Pancreas (tissue), 10 donors: ENCODE measurements at places on chromosomes 6 and 20. TPM values are rescaled to one million over a fixed set of nuclear protein-coding genes. Genes with fewer than 3 reads are reported as not detected.

Gene LRFN2
- total RNA-seq: 0.23 TPM

DNA sequence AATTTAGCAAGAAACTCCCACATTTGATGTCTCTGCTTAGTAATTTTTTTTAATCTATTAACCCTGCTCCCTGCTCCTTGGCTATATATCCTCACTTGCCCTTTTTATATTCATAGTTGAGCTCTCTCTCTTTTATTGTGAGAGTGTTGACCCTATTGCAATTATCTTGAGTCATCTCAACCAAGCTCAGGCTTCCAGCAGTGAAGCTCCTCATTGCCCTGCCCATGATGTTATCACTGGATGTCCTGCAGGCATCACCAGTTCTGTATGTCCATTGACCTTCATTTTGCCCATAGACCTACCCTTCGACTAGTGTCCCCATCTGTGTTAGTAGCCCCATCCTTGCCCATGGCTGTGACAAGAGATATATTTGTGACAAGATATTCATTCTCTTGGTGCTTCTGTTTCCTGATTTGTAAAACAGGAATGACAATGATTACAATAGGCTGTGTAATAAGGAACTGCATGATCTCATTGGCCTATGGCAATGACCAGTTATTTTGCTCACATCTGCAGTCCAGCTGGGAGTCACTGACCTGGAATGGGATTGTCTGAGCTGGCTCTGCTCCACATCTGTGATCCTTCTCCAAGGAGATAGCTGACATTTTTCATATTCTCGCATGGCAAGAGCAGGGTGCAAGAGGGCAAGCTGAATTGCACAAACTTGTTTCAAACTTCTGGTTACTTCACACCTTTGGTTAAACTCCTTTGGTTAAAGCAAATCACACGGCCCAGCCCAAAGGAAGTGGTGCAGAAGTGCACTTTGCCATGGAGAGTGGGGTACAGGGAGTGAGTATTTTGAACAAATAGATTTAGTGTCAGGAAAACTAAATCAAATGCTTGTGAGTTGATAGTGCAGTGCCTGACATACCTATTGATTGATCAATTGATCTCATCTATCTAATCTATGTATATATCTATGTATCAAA, 47.7 kb upstream of the CST5 start:
- DNase-seq: no peak
- H3K36me3 ChIP-seq: no peaks in the 10 kb centered on the region
- H3K27me3 ChIP-seq: no peaks in the 10 kb centered on the region

Gene GSTA3
- not detected for total RNA-seq

DNA sequence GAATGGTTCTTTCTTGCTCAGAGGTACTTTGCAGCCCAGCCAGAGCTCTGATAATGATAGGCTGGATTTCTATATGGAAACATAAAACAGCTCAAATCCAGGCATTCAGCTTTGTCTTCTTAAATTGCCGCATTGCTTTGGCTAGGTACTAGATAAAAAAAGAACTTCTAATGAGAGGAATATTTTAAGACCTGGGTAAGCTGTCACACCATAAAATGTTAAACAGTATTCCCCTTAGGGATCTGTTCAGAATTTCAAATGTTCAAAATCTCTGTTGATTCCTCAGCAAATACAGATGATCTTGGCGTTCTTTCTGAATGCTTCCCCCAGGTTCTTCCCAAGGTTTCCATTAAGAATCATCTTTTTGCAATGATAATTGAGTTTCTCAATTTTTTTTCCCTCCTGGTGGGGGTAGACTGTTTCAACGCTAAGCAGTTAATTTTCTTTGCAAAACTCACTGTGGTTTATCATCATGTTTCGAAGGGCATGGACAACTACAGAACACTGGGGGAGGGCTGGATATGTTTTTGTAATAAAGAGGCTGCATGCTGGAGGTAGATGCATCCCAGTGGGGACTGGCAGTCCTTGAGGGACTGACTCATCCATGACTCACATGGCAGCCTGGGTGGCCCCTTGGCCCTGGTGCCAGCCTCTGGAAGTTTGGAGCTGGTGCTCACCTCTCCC, 31.0 kb downstream of the TIAM2 start:
- peaks cover 2% of the 10 kb centered on the region for H3K4me1 ChIP-seq
- no peaks in the 10 kb centered on the region for H3K27me3 ChIP-seq
- no peak overlapping the region for H3K4me3 ChIP-seq
- no peak overlapping the region for H3K27ac ChIP-seq
- DNase-seq: no peak

Gene SPTLC3
- total RNA-seq: 6.6 TPM

Gene B3GALT4
- total RNA-seq: 5.4 TPM

Gene PTK6
- total RNA-seq: 0.61 TPM

DNA sequence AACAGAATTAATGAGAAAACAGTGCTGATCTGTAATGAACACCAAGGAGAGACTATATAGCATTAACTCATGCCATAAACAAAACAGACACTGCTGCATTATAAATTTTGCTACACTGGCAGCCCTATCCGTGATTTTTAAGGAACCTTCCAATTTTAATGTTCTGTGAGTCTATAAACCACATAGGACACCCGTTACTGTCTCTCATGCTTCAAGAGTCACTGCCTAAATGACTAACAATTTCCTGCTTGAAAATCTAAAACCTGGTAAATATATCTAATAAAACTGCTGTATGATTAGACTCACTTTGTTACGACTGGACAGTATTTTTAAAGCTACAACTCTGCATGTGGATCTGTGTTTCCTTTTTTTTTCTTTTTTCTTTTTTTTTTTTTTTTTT, 8.7 kb downstream of the CHD6 start:
- no peak overlapping the region for H3K27ac ChIP-seq
- no peaks in the 10 kb centered on the region for H3K36me3 ChIP-seq
- peaks cover 11% of the 10 kb centered on the region for H3K4me1 ChIP-seq
- H3K4me3 ChIP-seq: no peak overlapping the region
- DNase-seq: no peak
- no peaks in the 10 kb centered on the region for H3K27me3 ChIP-seq

GRCh38 chr6:82006027-82006738, 241.4 kb downstream of the IBTK start:
- no peak overlapping the region for H3K4me3 ChIP-seq
- H3K4me1 ChIP-seq: no peaks in the 10 kb centered on the region
- H3K36me3 ChIP-seq: no peaks in the 10 kb centered on the region
- no peaks in the 10 kb centered on the region for H3K27me3 ChIP-seq
- no peak for DNase-seq

GRCh38 chr6:154157082-154157481, 118.0 kb downstream of the OPRM1 start:
- H3K27ac ChIP-seq: no peak overlapping the region
- H3K36me3 ChIP-seq: no peaks in the 10 kb centered on the region
- H3K4me3 ChIP-seq: no peak overlapping the region
- H3K27me3 ChIP-seq: no peaks in the 10 kb centered on the region
- H3K4me1 ChIP-seq: no peaks in the 10 kb centered on the region

GRCh38 chr6:170243386-170243785, 47.5 kb downstream of the DLL1 start:
- no peak overlapping the region for H3K27ac ChIP-seq
- H3K4me3 ChIP-seq: no peak overlapping the region
- DNase-seq: no peak

Gene OLIG3
- total RNA-seq: not detected

Gene MYLK2
- total RNA-seq: 2.1 TPM

Gene AMD1
- total RNA-seq: 26.0 TPM

DNA sequence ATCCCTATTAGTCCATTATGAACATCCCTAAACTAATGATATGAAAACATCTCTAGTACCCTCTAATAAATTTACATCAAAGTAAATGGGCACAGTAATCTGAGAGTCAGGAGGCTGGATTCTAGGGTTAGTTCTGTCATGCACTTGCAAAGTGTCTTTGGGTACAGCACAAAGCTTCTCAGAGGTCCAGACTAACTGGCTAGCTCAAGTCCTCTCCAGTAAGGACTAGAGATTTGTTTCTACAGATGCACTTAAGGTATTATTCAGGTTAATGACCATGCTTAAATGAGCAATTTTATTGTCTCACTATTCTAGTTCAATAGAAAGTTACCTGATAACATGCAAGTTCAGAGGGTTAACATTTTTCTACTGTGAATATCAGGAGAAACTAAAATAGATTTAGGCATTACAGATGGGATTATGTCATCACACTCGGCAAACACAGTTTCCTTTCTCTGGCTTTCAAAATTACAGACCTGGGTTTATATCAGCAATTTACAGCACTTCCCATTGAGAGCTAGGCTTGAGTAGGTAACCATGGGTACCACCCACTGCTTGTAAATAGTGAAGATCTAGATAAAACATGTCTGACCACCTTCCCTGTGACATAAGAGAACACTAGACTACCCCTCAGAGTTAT, 402.9 kb upstream of the RUNX2 start:
- no peak overlapping the region for H3K4me3 ChIP-seq
- DNase-seq: no peak
- H3K27ac ChIP-seq: no peak overlapping the region
- no peaks in the 10 kb centered on the region for H3K27me3 ChIP-seq

Gene MTCH1
- total RNA-seq: 83.6 TPM

Gene GGT7
- total RNA-seq: 14.3 TPM

Gene RRP36
- total RNA-seq: 21.6 TPM

Gene LRRC1
- total RNA-seq: 11.6 TPM

- no peak for DNase-seq
- no peak overlapping the region for H3K27ac ChIP-seq
- no peaks in the 10 kb centered on the region for H3K36me3 ChIP-seq
- H3K4me1 ChIP-seq: no peaks in the 10 kb centered on the region
- no peaks in the 10 kb centered on the region for H3K27me3 ChIP-seq
These were observed 161.5 kb upstream of the ADGRB3 start for GRCh38 chr6:68473433-68474210.

- H3K4me3 ChIP-seq: no peak overlapping the region
- H3K27ac ChIP-seq: no peak overlapping the region
- DNase-seq: no peak
- no peaks in the 10 kb centered on the region for H3K4me1 ChIP-seq
These were observed 6.6 kb upstream of the GFRAL start for GRCh38 chr6:55320696-55321086.

DNA sequence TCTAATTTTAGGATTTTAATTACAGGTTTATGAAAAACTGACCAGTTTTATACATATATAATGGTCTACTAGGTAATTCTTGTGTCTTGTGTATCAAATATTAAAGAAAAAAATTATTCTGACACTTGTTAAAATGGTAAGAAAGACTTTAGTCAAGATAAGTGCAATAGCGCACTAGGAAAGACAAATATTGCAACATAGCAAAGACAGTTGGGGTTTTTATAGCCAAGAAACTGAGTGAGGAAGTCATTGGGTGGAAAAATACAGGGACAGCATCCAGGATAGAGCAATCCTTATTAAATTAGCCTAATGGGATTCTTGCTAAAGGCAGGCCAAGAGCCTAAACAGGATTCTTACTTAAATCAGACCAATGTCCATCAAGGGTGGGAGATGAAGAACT, 71.1 kb downstream of the ROS1 start:
- DNase-seq: no peak
- H3K4me1 ChIP-seq: no peaks in the 10 kb centered on the region
- H3K27ac ChIP-seq: no peak overlapping the region
